Esophagus mucosa (tissue), 1 donor: ENCODE measurements at places on chromosomes 7 and 10. TPM values are rescaled to one million over a fixed set of nuclear protein-coding genes. Genes with fewer than 3 reads are reported as not detected.

- ATAC-seq, result peak; percentile 85
These were observed 41.7 kb upstream of the NRF1 start for GRCh38 chr7:129569811-129570215.

The TACR2 gene
- 1.2 TPM for total RNA-seq

DNA sequence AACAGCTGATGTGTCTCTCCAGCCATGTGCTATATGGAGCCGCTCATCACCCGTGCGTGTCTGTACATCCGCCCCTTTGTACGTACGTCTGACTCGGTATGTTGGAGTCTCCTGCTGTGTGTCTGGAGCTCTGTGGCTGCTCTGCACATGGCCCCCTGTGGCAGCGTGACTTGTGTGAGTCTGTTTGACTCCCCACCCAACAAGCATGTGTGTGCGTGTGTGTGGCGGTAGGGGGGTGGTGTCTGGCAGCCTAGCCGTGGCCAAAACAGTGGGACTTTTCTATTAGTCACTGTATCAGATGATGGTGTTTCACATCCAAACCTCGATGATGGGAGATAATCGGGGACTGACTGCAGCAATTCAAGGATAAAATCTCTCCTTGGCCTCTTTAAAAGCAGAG, 94.1 kb downstream of the COL13A1 start:
- ATAC-seq, result peak; percentile 10

- ATAC-seq, result peak; percentile 43
These were observed 182.9 kb downstream of the BMPER start for GRCh38 chr7:34087892-34088891.

- ATAC-seq, result no peak
These were observed 51.0 kb downstream of the BTRC start for GRCh38 chr10:101405001-101405400.

GRCh38 chr7:70384891-70385290, 747.1 kb upstream of the GALNT17 start:
- ATAC-seq, result peak; percentile 77

- ATAC-seq, result no peak
These were observed 1.4 kb downstream of the ETV1 start for GRCh38 chr7:13988065-13988464.

DNA sequence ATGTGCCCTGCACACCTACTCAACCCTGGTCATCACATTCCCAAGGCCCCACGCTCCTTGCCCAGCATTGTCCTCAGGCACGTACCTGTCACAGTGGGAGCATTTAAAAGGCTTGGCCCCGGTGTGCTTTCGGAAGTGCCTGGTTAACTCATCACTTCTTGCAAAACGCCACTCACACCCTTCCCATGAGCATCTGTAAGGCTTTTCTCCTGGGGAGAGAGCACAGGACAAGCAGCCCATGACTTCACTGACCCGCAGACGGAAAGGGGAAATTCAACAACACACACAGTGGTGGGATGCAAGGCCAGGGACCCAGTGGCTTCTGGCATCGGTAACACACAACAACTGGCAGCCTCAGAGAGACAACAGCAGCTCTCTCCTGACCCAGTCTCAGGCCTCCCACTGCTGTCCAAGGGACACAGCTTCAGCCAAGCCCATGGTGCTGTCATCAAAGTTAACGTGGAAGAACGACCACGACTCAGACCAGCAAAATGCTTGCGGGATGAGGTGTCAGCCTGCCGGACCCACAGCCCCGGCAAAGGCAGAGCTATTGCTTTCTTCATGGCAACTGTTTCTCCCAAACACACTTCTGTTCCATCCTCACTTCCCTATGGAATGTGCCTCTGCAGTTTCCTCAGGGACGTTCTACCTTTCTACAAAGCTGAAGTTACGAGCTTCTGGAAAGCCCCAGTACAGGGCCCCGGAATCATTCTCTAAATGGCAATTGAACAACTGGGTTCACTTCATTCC, 4.8 kb downstream of the KLF6 start:
- peak; percentile 3 for ATAC-seq

The AQP1 gene
- 42.3 TPM for total RNA-seq

GRCh38 chr7:103791894-103792293, 197.6 kb downstream of the RELN start:
- ATAC-seq, result no peak

The NAT16 gene
- total RNA-seq, result not detected

- ATAC-seq, result no peak
These were observed 343.6 kb downstream of the ACTR3B start for GRCh38 chr7:153103202-153103601.

- ATAC-seq, result no peak
These were observed 626.3 kb upstream of the POT1 start for GRCh38 chr7:125555916-125556315.

The OR2A42 gene
- not detected for total RNA-seq

GRCh38 chr10:15712883-15713282, 6.8 kb downstream of the ITGA8 start:
- ATAC-seq, result no peak

- ATAC-seq, result no peak
These were observed 17.4 kb downstream of the CPA1 start for GRCh38 chr7:130397758-130398073.

The PRKG1 gene
- 0.80 TPM for total RNA-seq

DNA sequence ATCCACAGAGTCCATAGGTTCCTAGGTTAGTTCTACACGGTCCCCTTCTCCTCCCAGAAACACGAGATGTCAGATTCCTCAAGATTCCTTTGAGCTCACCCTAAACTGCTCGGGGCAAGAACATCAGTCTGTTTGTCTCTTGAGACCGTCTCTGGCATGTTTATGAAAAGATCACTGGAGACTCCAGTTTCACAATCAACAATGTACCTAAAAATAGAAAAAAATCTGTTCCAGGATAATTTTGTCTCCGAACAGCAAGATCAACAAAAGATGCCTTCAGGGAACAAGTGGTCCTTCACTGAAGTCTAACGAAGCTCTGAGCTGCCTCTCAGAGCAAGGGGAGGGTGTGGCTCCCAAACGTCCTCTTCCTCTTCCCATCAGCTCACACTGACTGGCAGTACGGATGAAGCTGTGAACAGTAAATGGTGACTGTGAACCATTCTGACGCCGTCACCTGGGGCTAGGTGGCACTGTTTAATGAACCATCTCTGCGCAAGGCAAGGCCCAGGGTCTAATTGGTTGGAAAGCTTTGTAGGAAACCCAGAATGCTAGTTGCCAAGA, 156.2 kb upstream of the LYZL1 start:
- ATAC-seq, result no peak

The FMC1 gene
- total RNA-seq, result 9.6 TPM

The SMC3 gene
- total RNA-seq, result 23.9 TPM

GRCh38 chr7:151992375-151992774, 33.1 kb upstream of the GALNT11 start:
- peak; percentile 71 for ATAC-seq

The TMEM176B gene
- 4.2 TPM for total RNA-seq

The PLCE1 gene
- 0.56 TPM for total RNA-seq

- ATAC-seq, result peak; percentile 94
These were observed 68.0 kb downstream of the GBF1 start for GRCh38 chr10:102313221-102313896.

The FOXI2 gene
- 0.32 TPM for total RNA-seq

GRCh38 chr7:1026721-1027161, 17.6 kb upstream of the GPR146 start:
- no peak for ATAC-seq

DNA sequence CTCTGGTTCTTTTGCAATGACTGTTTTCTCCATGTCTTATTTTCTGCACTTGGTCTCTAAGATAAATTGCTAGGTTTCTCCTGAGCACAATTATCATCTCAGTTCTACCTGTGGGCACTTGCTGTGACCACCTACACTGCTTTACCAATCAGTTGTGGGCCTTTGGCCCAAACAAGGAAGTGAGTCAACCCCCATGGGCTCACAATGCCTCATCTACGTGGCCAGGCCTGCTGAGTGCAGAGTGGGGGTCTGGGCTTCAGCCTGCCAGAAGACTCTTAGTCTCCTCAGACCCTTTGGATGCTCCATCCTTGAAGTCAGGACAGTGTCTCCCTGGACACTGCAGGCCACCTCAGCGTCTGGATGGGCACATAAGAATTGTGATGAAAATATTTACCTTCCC, 20.3 kb downstream of the SCART1 start:
- ATAC-seq, result no peak

DNA sequence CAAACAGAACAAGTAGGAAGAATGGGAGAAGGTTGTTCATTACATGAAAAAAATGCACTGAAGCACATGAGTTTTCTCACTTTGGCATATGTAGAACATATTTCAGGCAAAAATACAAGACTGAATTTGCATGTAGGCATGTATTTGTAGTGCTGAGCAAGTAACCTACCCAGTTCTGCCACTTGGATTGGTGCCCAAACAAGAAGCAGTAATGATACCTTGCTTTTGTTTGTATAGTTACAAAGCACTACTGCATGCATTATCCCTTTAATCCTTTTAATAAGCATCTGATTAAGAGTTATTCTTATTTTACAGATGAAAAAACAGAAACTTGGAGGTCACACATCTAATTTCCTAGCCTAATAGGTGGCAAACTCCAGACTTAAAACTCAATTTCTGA, 23.1 kb upstream of the CTTNBP2 start:
- ATAC-seq, result peak; percentile 87

- ATAC-seq, result no peak
These were observed 180.0 kb upstream of the AHR start for GRCh38 chr7:17118412-17118811.

DNA sequence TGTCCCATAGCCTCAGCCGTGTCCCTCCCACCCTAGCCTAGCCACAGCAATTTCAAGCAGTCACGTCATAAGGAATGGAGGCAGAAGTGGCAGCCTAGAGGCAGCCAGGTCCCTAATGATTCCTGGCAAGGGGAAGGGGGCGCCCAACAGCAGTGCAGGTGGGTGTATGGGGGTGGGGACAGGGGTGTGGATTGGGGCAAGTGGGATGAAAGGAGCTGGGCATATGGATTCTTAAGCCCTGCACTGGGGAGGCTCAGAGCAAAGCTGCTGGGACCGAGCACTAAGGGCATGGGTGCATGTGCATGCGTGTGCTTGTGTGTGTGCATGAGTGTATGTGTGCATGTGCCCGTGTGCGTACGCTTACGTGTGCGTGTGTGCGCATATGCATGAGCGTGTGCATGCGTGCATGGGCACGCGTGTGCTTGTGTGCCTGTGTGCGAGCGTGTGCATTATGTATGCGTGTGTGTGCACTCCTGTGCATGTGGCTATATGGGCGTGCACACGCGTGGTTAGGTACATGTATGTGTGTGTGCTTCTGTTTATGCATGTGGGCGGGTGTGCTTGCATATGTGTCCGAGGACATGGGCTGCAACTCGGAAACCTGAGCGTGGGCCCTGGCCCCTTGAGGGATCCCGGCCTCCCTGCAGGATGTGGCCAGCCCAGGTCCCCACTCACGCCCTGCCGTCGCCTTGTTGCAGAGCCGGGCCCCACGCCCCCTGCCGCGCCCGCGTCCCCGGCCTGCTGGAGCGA, 34.1 kb downstream of the SH2B2 start:
- no peak for ATAC-seq

The HTRA1 gene
- 15.3 TPM for total RNA-seq

The GPR15LG gene
- 404 TPM for total RNA-seq

DNA sequence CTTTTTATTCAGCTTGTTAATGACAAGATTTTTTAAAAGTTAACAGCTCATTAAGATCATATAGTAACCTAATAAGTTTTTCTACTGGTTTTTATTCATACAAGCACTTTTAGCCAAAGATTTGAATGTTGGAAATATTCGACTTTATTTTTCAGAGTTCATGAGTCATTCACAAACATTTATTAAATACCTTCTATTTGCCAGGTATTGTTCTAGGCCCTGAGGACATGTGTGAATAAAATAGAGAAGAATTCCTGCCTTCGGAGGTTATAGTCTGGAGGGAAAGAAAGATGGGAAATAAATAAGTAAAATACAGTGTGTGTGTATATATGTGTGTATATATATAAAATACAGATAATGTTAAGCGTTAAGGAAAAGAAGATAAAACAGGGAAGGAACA, 31.5 kb downstream of the BTAF1 start:
- ATAC-seq, result no peak

DNA sequence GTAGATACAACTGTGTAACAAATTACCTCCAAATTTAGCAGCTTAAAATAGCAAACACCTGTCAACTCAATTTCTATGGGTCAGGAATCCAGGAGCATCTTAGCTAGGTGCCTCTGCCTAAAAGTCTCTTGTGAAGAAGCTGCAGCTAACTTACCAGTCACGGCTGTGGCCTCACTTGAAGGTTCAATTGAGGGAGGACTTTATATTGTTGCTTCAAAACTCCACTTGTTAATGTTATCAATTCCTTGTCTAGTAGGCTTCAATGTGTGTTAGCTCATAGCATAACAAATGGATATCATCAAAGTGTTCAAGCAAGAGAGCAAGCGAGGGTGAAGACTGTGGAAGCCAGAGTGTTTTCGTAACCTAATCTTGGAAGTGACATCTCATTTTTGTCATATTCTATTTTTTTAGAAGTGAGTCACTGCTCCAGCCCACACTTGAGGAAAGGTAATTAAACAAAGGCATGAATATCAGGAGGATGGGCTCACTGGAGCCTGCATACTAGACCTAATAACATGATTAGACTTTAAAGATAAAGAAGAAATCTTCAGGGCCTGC, 172.9 kb downstream of the SPAG6 start:
- ATAC-seq, result no peak

DNA sequence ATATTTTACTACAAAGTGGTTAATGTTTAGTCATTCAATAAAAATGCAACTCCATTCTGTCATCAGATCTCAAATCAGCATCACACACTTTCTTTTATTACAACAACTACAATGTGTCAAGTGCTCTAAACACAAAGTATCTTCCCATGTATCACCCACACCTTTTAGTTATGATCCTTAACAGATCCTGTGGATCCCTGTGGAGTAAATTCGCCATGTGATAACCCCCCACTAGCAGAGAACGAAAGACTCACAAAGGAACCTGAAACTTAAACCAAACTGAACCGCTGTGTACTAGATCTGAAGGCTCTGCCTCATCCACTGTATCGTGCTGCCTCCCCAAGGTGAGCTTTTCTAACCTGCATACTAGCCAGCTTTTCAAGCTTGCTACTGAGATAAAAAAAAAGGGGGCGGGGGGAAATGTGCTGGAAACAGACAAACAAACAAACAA, 1.7 kb downstream of the DPY19L1 start:
- ATAC-seq, result no peak

DNA sequence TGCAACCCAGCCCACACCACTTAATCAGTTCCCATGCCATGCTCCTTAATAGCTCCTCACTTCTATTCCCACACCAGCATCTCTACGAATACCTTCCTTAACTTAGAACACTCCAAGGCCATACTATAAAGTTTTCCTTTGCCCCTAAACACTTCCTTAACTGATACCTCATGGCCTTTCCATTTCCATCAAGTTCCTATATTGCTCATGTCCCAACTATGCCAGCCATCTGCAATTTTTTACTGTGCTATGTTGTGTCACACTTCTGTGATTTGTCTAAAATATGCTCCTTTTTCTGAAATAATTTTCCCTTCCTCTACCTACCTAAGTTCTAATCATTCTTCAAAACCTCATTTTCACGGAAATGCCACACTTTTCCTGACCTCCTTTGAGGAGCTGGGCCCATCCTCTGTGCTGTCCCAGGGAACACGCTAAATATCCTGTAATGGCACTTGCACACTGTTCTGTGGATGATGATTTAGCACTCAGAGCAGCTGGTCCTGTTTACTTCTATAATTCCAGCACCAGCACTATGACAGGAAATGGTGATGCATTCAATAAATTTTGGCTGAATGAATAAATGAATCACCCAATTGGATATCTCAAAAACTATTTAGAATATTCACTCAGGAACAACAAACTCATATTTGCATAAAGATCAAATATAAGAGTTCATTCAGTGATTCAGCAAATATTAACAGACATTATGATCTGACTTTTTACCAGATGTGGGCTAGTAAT, 266.5 kb upstream of the HGF start:
- ATAC-seq, result no peak

- no peak for ATAC-seq
These were observed 2.4 kb downstream of the H2AZ2 start for GRCh38 chr7:44845451-44845850.

The GPR158 gene
- not detected for total RNA-seq
